ENCODE measurements at places on chromosomes 6 and 20.

DNA sequence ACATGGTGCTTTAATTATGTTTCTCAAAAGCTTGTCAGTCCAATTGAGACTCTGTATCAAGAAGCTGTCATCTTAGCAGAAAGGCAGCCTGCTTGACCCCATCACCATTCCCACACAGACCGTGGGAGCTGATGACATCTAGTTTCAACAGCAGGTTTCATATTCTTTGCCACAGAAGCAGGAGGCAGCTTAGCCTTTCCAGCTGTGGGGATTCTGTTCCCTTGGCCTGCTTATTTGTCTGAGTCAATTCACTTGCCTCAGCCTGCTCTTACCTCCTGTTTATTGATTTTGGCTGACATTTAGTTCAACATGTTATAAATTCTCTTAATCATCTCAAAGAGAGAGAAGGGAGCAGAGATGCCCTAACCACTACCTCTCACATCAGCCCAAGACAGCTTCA lies 527.7 kb downstream of the ADGRB3 start:
- no peak for DNase-seq

GRCh38 chr6:153015094-153015640 lies 12.7 kb upstream of the MTRF1L start:
- no peak for DNase-seq

DNA sequence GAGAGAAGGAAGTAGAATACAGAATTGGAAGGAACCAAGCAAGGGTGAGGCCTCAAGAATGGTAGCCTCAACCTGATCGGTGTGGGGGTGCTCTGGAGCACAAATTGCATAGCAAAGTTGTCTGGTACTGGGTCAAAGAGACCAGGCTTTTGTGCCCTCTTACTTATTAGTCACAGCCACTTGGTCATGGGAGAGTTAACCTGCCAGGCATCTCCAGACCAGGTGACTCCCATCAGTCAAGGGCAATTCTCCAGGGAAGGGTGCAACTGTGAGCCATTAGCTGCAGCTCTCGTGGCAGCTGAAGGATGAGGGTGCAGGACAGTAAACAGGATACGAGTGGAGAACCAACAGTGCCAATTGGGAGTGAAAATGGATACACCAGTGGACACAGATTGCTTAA lies 47.7 kb upstream of the PLCB4 start:
- no peak for DNase-seq

GRCh38 chr20:43320536-43320935 lies 130.8 kb upstream of the PTPRT start:
- no peak for DNase-seq

DNA sequence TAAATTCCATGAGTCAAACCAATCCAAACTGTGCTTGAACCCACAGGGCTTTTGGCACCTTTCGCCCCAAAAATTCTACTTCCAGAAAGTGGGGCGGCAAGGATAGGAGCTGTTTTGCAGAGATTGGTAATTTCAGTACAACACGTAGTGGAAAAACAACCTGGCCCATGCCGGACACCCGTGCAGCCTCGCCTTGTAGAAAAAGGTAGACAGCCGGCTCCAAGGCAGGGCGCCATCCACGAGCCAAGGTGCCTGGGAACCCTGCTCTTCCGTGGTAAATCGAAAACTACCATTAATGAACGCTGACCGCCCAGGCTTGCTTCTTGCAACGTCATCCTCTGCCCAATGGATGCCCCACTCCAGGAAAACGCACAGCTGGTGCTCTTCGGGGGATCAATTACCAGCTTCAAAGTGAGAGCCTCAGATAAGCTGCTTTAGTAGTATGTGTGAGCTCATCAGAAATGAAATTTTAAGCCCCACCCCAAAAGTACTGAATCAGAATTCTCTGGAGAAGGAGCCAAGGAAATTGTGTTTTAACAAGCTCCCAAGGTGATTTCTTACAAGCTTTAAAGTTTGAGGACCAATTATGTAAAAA lies 1.8 kb downstream of the OOEP start:
- DNase-seq: no peak

- DNase-seq: no peak
Observed at GRCh38 chr6:43710576-43710975, 23.0 kb upstream of the MRPS18A start.

GRCh38 chr6:165899611-165900010 lies 236.6 kb upstream of the PDE10A start:
- no peak for DNase-seq

GRCh38 chr20:60400567-60400966 lies 442.3 kb downstream of the CDH26 start:
- no peak for DNase-seq

DNA sequence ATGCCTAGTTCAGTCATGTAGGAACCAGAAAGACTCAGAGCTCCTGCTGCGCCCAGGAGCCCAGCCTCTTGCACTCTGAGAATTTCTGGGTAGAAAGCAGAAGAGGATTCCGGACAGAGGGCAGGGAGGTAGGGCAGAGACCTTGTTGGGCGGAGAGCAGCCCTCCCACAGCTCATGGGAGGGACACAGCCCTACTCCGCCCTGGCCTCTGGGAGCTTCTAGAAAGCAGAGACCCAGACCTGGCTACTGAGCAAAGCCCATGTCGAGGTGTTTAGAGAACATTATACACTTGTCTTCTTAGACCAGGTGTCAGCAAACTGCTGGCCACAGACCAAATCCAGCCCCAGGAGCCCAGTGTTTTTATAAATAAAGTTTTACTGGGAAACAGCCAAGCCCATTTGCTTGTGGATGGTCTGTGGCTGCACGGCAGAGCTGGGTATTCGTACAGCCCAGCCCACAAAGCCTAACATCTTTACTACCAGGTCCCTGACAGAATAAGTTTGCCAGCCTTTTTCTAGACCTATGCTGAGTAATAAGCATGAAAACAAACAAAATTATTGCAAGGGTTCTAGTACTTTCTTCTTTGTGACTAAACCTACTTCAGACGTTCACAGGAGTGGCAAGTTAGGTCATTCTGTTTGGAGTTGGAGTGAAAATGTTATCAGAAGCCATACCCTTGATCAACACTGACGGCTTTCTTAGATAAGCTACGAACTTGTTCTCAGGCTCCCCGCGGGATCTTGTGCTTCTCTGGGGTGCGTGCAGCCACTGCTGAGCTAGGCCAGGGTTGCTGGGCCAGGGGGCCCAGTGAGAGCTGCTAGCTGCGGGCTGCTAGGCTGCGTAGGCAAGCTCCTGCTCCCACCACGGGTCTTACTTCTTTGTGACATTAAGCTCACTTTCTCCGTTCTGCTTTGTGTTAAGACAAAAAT lies 235.1 kb upstream of the FOXQ1 start:
- DNase-seq: no peak

GRCh38 chr6:30799210-30799609 lies 54.9 kb upstream of the IER3 start:
- no peak for DNase-seq

- no peak for DNase-seq
Observed at GRCh38 chr6:132210886-132211563, 190.2 kb downstream of the MOXD1 start.

DNA sequence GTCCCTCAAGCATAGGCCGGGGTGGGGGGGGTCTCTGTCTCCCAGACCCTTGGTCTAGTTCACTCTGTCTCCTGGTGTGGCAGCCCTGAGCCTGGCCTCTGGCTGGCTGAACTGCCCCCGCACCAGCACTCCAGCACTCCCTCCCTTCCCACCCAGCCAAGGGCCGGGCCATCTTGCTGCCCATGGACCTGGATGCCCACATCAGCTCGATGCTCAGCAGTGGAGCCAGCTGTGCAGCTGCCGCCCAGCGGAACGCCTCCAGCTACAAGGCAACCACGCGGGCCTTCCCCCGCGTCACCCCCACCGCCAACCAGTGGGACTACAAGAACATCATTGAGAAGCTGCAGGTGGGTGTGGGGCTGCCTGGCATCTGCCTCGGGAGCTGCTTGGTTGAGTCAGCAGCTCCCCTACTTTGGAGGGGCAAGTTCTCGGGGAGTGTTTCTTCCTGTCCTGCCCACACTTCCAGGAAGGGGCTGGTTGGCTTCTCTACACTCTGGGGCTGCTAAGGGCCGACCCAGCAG lies 28.4 kb downstream of the UQCC2 start:
- no peak for DNase-seq

DNA sequence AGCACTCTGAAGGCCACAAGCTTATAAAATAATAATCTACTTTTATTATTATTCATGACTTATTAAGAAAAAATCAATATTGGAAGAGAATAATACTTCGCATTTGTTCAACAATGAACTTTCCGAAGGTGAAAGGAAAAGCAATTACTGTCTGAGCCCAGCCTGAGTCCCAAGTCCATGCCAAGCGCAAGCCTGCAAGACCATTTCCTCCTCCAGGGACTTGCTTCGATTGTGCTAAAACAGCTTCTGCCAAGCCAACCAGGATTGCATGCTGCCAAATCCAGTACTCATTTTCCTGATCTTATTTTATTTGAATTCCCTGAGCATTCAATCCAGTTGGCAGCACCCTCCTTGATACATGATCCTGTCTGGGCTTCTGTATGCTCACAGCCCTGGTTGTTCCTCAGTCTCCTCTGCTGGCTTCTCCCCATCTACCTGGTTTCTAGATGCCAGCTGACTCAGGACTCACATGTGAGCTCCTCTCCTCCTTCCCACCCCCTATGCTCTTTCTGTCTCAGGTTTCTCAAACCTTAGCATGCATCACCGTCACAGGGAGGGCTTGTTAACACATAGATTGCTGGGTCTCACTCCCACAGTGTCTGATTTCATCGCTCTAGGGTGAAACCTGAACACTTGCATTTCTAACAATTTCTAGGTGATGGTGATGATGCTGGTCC lies 55.9 kb upstream of the PSMF1 start:
- DNase-seq: no peak

- no peak for DNase-seq
Observed at GRCh38 chr6:113271437-113271836, 585.7 kb upstream of the MARCKS start.

GRCh38 chr6:138681627-138682026 lies 91.9 kb upstream of the CCDC28A start:
- DNase-seq: no peak

- DNase-seq: no peak
Observed at GRCh38 chr6:15399641-15400470, 154.0 kb downstream of the JARID2 start.

GRCh38 chr6:113632220-113632864 lies 224.8 kb upstream of the MARCKS start:
- peak; percentile 43 for DNase-seq

- DNase-seq: no peak
Observed at GRCh38 chr6:44132476-44132875, 5.1 kb downstream of the TMEM63B start.

GRCh38 chr6:10389739-10390494 lies 25.0 kb downstream of the TFAP2A start:
- no peak for DNase-seq

- DNase-seq: no peak
Observed at GRCh38 chr20:20220134-20220533, 147.8 kb upstream of the INSM1 start.

DNA sequence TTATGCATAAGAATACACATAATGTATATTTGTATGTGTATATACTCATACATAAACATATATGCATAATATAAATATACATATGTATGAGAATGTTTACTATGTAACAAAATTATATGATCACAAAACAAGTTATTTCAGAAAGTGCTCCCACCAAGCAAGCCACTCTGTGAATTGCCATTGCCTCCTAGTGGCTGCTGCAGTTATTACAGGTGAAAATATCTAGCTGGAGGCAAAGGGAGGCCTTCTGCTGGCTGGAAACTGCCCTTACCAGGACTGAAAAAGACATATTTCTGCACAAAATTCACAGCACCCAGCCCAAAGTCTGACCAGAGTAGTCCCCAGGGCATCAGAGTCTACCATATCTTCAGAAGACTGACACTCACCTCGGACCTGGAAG lies 14.4 kb upstream of the ADAM33 start:
- no peak for DNase-seq

DNA sequence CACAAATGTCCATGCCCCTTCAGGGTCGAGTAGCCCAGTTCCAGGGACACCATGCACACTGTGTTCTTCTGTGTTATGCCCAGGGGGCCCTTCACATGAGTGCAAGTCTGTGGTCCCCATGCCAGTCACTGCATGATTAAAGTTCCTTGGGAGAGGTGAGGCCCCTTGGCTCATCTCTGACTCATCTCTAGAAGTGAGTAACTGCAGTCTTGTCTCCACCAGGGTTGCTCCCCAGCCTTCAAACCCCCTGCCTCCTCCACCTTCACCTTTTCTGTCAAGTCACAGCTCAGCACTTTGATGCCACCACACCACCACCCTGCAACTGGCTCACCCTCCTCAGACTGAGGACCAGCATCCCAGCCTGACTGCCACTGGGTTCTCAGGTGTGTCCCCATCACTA lies 161.7 kb downstream of the UNC5CL start:
- no peak for DNase-seq

DNA sequence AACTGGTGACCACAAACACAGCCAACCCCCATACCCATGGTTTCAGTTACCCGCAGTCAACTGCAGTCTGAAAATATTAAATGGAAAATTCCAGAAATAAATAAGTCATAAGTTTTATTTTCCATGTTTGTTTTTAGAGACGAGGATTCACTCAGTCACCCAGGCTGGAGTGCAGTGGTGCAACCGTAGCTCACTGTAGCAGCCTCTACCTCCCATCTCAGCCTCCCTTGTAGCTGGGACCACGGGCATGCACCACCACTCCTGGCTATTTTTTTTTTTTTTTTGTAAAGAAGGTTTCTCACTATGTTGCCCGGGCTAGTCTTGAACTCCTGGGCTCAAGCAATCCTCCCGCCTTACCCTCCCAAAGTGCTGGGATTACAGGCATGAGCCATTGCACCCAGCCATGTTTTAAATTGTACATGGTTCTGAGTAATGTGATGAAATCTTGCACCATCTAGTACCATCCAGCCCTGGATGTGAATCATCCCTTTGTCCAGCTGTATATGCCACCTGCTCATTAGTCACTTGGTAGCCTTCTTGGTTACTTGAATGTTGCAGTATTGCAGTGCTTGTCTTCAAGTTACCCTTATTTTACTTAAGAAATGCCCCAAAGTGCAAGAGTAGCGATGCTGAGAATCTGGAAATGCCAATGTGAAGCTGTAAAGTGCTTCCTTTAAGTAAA lies 14.5 kb downstream of the CSNK2A1 start:
- no peak for DNase-seq

DNA sequence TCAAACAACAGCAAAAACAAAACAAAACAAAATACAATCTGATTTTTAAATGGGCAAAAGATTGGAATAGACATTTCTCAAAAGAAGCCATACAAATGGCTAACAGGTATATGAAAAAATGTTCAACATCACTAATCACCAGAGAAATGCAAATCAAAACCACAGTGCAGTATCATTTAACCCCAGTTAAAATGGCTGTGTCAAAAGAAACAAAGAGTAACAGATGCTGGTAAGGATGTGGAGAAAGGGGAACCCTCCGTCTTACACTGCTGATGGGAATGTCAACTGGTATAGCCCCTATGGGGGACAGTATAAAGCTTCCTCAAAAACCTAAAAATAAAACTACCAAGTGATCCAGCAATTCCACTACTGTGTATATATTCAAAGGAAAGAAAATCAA lies 10.9 kb upstream of the NELFCD start:
- DNase-seq: no peak

DNA sequence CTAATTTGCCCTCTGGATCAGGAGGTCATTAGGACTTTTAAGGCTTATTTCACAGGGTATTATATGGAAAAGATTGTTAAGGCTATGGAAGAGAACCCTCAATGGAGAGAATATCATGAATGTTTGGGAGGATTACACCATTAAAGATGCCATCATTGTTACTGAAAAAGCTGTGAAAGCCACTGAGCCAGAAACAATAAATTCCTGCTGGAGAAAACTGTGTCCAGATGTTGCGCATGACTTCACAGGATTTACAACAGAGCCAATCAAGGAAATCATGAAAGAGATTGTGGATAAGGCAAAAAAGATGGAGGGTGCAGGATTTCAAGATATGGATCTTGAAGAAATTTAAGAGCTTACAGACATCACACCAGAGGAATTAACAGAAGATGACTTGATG lies 798.3 kb upstream of the SLC35B3 start:
- DNase-seq: no peak
